ENCODE measurements at places on chromosomes 13 and 19. TPM values are rescaled to one million over a fixed set of nuclear protein-coding genes. Genes with fewer than 3 reads are reported as not detected.

OSCAR gene
- total RNA-seq = 1.0 TPM

TRAPPC6A gene
- total RNA-seq = 7.9 TPM

TUBB4A gene
- total RNA-seq = not detected

CYTH2 gene
- 25.6 TPM for total RNA-seq

ATP8B3 gene
- 1.1 TPM for total RNA-seq

FGF21 gene
- 0.34 TPM for total RNA-seq

SLAIN1 gene
- total RNA-seq = 0.28 TPM

ZNF230 gene
- total RNA-seq = 3.6 TPM

BCL3 gene
- total RNA-seq = 21.6 TPM

SIAH3 gene
- not detected for total RNA-seq

PSG2 gene
- total RNA-seq = not detected

YJEFN3 gene
- total RNA-seq = 0.43 TPM

ACP7 gene
- 1.1 TPM for total RNA-seq

LATS2 gene
- total RNA-seq = 14.2 TPM

IGFL3 gene
- total RNA-seq = not detected

LGALS7B gene
- total RNA-seq = 754 TPM

NLRP4 gene
- total RNA-seq = not detected
